GM12878 (cell line): ENCODE measurements at places on chromosomes 2 and 18.
A peak's percentile ranks its signal among the peaks of the same experiment; 100 is the strongest.

- DNase-seq: no peak
Measured at GRCh38 chr2:112834396-112835037, 2.1 kb downstream of the IL1B start.

- no peak for DNase-seq
Measured at GRCh38 chr2:231716666-231717280, 8.4 kb downstream of the PTMA start.

GRCh38 chr2:182706751-182707150 is 9.3 kb upstream of the DNAJC10 start:
- no peak for DNase-seq

GRCh38 chr2:23599006-23599405 is 214.0 kb downstream of the KLHL29 start:
- no peak for DNase-seq

GRCh38 chr2:144452169-144452988 is 67.5 kb downstream of the ZEB2 start:
- DNase-seq: no peak

DNA sequence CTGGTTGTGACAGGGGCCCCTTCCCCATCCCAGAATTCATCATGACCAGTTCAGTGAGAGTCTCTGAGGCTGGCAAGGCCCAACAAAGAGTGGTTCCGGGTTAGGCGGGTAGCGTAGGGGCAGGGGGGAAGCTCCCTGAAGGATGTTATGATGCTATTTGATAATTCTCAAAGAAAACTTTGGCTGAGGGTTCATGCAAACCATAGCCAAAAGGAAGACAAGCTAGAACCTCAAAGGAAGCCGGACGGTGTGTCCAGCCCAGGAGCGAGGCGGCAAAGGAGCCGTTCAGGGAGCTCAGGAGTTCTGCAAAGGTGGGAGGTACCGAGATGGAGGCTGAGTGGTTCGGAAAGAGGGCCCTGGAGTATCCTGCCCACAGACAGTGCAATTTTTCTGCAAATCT is 226.8 kb upstream of the RAB6C start:
- DNase-seq: no peak

- DNase-seq: no peak
Measured at GRCh38 chr2:218873359-218874194, 7.1 kb upstream of the WNT10A start.

GRCh38 chr18:43515481-43515880 is 238.2 kb upstream of the SYT4 start:
- DNase-seq: no peak

GRCh38 chr2:64325852-64326577 is 127.9 kb upstream of the LGALSL start:
- DNase-seq: peak; percentile 97

GRCh38 chr2:152648336-152648735 is 68.9 kb downstream of the PRPF40A start:
- no peak for DNase-seq

- DNase-seq: no peak
Measured at GRCh38 chr2:15780912-15781574, 159.3 kb upstream of the MYCN start.

DNA sequence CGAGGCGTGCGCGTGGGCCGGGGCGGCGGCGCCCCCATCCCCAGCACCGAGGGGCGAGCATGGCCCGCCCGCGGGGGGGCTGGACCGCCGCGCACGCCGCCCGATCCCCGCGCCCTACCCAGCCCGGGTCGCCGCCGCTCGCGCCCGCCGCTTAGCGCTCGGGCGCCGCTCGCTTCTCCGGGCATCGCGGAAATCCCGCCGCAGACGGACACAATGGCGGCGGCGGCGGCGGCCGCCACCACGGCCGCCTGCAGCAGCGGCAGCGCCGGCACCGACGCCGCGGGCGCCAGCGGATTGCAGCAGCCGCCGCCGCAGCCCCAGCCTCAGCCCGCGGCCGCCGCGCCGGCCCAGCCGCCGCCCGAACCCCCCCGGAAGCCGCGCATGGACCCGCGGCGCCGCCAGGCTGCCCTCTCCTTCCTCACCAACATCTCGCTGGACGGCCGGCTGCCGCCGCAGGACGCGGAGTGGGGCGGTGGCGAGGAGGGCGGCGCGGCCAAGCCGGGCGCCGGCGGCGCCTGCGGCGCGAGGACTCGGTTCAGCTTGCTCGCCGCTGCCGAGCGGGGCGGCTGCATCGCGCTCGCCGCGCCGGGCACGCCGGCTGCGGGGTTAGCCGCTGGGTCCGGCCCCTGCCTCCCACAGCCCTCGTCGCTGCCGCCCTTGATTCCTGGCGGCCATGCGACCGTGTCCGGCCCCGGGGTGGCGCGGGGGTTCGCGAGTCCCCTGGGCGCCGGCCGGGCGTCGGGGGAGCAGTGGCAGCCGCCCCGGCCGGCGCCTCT is 453 bp downstream of the CABLES1 start:
- DNase-seq: no peak

DNA sequence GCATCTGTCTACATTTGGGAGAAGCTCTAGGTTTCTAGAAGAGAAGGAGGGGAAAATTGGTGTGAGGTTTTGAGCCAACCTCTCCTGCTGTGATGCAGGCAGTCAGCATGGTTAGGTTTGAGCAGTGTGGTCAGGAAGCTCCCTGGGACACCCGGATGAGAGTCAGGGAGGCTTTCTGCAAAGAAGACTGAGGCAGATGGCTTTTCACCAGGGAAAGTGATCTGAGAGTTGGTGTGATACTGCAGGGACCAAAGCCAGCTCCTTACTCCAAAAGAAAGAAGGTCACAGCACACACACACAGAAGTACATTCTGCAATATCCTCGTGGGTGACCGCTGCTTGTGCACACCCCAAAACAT is 75.8 kb upstream of the BCL11A start:
- DNase-seq: no peak

- DNase-seq: no peak
Measured at GRCh38 chr18:46917803-46918600, 600 bp downstream of the KATNAL2 start.

GRCh38 chr18:27728659-27729058 is 448.3 kb downstream of the CDH2 start:
- no peak for DNase-seq

DNA sequence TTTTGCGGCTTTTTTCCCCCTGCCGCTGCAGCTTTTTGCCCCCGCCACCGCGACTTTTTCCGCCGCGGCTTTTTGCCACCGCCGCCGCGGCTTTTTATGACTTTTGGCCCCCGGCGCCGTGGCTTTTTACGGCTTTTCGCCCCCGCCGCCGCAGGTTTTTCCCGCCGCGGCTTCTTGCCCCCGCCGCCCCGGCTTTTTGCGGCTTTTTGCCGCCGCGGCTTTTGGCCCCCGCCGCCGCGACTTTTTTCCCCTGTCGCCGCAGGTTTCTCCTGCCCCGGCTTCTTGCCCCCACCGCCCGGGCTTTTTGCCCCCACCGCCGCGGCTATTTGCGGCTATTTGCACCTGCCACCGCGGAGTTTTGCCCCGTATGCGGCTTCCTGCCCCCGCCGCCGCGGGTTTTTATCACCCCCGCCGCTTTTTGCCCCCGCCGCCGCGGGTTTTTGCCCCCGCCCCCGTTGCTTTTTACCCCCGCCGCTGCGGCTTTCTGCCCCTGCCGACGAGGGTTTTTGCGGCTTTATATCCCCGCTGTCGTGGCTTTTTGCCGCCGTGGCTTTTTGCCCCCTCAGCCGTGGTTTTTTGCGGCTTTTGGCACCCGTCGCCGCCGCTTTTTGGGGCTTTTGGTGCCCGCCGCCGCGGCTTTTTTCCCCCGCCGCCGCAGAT is 2750.9 kb downstream of the RPIA start:
- DNase-seq: no peak

GRCh38 chr18:31103423-31103822 is 1.2 kb upstream of the DSC2 start:
- DNase-seq: no peak

DNA sequence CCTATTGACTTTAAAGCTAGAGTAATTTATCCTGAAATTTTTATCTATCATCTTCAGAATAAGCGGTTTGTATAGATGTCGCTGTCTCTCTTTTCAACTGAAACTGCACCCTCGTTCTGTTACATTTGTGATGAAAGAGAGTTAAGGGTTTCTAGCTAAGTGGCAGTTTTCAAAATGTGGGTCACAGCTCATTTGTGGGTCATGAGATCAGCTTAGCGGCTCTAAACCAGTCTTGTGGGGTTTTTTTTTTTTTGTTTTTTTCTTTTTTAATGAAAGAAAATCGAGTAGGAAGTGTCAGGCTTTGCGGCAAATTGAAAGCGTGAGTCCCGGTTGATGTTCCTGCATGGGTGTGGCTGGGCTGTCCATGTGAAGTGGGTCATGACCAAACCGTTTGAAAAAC is 31.2 kb downstream of the SALL3 start:
- no peak for DNase-seq

- no peak for DNase-seq
Measured at GRCh38 chr2:85134255-85134895, 1.2 kb downstream of the TCF7L1 start.

DNA sequence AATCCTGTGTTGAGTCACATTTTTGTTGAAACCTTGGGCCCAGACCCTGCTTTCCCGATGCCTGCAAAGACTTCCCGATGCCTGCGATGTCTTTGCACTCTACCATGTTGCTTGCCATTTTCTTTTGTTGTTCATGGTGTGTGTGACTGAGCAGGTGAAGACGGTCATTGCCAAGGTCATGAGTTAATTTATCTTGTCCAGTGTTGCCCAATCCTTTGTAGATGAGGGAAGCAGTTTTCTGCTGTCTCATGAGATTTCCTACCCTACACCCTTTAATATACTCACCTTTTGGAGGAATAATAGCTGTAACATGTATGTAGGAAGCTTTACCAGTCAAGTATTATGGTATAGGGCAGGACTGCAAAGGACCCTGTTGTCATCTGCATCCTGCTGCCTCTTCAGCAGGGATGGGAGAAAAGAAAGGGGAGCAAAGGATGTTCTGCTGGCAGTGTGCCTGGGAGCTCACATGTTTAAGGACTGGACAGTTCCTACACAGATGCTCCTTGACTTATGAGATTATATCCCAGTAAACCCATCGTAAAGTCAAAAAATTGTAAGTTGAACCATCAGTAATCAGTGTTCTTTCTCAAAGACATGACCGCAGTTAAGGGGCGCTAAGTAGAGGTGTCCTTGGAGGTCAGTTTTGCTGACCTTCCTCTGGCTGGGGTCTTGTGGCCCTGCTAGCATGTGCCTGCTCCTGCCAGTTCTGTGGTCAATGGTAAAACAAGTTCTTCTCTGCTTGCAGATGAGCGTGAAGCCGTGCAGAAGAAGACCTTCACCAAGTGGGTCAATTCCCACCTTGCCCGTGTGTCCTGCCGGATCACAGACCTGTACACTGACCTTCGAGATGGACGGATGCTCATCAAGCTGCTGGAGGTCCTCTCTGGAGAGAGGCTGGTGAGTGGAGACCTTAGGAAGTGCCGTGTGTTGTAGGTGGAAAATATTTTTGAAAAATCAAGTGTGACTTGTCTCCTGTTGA is 124.8 kb upstream of the EML6 start:
- DNase-seq: no peak

DNA sequence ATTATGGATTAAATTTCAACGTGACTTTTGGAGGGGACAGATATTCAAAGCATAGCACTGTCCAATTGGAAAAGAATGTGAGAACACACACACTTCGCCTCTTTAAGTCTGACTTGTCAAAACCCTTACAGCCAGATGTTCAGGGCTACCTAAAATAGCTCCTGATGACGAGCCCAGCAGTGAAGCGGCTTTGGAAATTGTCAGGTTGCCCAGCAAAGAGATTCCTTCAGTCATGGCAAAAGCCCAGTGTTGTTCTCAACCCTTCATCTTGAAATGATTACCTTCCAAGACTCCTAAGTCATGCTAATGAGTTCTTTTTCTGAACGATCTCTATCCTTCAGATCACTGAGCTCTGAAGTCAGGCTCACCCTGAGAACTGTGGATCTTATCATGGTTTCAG is 436.6 kb downstream of the LRATD1 start:
- DNase-seq: no peak

DNA sequence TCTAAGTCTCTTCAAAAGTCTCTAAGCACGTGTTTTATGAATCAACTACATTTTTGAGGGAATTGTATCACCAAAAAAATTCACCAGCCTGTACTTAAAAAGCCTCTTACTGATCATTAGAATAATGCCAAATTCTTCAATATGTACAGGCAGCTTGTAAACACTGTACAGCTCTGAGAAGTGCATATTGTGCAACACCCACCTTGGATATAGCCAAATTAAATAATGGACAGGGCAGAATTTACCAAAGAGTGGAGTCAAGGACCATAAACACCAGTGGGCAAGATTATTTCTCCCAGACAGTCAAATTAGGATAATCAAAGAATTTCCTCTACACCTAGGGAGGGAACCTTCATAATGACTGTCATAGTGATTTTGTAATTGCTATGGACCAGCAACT is 338.2 kb downstream of the NR4A2 start:
- no peak for DNase-seq

- DNase-seq: no peak
Measured at GRCh38 chr2:43206602-43207001, 19.8 kb downstream of the ZFP36L2 start.

- no peak for DNase-seq
Measured at GRCh38 chr2:98444436-98445176, at the start of gene INPP4A. INPP4A (plus strand) TSS chr2:98444858; CDS start chr2:98520049, 75,191 bp downstream.

GRCh38 chr2:135647836-135648579 is 93.6 kb upstream of the UBXN4 start:
- DNase-seq: no peak

DNA sequence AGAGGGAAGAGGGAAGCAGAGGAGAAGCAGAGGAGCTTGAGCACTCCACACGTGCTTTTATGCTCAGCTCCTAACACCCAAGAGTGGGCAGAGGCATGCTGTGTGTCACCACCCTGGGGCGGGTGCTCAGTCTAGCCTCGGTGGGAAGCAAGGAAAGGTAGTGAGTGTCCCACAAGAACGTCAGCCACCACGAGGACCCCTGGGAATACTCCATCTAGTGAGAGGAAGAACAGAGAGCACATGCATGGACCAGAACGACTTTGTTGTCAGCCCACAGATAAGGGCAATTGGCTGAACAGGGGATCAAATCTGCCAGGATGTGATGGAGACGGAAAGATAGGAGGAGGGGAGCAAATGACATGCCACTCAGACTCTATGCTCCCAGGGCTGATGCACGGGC is 83.4 kb downstream of the XDH start:
- no peak for DNase-seq

DNA sequence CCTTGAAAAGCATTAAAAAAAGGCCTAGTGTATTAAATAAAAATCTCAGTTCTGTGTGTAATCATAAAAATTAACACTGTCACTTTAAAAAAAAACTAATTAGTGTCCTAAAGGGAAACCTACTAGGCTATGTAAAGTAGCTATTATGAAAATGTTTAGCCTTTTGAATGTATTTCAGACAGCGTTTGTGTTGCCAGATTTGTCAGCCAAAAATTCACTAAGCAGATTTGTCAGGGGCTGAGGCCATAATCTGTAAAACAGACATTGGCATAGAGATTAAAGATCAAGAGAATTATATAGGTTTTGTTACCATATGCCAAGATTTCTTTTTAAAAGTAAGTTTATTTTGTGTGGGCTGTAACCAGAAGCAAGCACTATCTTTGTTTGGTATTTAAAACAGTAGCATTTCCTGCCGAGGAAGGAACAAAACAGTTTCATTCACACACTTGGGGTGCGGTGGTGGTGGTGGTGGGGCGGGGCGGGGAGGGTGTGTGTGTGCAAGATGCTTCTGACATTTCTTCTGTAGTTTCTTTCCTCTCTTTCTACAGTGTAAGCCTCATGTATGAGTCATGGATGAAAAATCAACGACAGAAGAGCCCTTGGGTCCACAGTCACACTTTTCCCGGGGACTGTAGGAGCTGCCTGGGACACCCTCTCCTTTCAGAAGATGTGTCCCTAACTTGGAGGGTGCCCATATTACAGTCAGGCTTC is 328.5 kb upstream of the FANCL start:
- DNase-seq: no peak
